ENCODE measurements at places on chromosomes 1 and 21.

- DNase-seq: no peak
These were observed 40.1 kb upstream of the ERG start for GRCh38 chr21:38538353-38538752.

- DNase-seq: no peak
These were observed 78.6 kb upstream of the TLR5 start for GRCh38 chr1:223221686-223222085.

GRCh38 chr1:35345439-35345981 lies 77.0 kb downstream of the ZMYM4 start:
- peak; percentile 83 for DNase-seq

- peak; percentile 52 for DNase-seq
These were observed 47.7 kb downstream of the ETS2 start for GRCh38 chr21:38853421-38853919.

DNA sequence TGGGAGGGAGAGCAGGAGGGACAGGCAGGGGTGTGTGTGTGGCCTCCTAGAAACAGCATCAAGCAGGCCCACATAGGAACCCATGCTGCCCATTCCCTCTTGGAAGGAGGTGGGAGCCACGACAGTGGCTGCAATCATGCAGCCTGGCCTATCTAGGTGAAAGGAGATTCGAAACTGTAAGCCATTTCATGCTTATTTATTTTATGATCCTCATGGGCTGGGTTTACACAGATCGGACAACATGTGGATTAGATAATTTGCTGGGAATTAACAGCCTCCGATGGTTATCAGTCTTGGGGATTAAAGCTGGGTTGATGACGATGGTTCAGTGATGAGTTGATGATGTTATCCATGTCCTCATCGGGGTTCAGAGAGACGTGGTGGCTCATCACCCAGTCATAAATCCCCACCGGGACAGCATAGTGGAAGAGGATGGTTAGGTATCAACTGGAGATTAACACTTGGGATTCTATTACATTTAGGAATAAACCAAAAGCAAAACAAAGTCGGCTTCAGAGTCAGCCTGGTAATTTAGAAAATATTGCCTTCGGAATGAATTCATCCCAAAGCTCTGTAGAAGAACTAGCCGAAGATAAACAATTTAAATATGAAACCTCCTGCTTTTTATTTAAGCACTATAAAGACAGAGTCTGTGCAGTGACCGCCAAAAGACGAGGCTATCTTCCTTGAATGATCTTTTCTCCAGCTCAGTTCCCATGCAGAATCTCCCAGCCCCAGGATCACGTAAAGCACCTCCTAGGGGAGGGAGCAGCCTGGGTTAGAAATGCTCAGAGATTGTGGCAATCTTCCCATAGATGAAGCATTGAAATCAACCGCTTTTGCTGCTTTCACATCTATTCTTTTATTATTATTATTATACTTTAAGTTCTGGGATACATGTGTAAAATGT lies 252.8 kb downstream of the FOXD2 start:
- DNase-seq: no peak

GRCh38 chr1:176049582-176049981 lies 157.5 kb downstream of the COP1 start:
- DNase-seq: no peak

DNA sequence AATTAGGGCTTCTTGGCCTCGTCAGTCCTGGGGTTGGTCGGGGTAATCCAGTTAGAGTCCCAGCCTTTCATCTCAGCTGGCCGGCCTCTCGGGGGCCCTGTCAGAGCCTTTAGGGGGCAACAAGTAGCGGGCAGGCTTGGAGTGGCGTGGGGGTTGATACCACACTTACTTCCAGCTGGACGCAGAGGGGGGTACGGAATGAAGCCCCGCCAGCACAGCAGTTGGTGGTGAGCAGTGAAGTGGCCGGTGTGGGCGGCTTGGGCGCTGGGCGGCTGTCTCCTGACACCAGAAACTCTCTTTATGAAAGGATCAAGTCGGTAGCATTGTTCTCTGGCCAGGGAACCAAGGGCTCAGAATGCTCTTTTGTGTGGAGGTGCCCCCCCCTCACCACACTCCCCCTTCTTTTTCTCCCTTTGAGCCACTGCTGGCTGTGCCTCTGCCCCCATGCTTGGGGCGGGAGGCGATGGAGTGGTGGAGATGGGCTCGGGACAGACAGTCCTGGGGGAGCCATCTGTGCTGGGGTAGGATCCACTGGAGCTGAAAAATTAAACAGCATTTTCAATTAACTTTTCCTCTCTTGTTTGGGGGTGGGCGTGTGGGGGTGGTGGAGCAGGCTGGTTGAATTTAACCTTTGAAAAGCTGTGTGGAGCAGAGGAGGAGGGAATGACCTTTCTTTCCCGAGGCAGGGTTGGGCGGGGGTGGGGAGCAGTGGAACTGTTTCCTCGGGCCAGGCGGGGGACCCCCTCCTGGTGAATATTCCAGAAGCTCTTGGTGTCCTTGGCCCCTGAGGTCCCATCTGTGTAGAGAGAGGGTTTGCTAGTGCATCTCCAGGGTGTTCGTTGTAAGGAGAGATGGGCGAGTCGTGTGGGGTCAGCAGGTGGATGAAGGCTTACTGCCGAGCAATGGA lies 102.7 kb downstream of the RNF220 start:
- no peak for DNase-seq

DNA sequence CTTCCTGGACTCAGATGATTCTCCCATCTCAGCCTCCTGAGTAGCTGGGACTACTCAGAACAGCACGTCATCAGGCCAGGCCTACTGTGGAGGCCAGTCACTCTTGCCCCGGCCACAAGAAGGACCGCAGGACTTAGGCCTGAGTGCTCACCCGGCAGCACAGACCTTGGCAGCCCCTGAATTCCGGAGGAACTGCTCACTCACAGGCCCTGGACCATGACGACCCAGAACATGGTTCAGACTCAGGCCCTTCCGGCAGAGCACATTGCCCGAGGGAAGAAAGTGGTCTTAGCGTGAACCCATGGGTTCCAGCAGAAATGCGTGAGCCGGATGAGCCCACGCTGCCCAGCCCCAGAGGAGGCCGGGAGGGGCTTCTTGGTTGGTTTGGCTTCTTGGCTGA lies 177.3 kb upstream of the TMEM51 start:
- no peak for DNase-seq

DNA sequence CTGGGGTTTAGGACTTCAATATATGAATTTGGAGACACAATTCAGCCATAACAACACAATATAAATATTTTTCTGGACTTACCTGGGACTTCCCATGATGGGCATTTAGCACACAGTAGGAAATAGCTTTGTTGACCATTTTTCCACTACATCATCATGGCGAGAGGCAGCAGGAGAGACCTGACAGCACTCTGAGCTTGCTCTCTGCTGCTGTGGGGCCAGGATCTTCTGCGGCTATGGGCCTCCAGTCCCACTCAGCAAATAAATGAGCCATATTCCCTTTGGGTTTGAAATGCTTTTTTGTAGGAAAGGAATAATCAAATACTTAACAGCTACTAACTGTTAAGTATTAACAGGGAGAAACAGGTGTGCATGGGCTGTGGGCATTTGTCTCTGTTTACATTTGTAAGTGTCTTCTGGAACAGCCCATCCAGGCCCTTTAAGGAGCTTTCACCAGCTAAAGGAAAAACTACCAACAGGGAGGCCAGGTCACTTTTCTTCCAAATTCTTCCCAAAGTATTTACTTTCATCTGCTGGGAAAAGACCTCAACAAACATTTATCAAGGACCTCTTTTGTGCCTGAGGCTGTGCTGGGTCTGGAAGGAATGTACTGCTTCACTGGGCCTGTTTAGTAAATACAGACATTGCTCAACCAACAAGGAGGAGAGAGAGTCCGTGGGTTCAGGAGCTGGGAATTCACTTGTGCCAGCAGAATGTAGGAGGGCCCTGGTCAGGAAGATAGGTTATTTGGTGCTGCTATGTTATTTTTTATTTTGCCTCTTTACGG lies 133.2 kb downstream of the LRIG2 start:
- DNase-seq: no peak

- DNase-seq: no peak
These were observed 12.5 kb upstream of the REN start for GRCh38 chr1:204178487-204179281.

DNA sequence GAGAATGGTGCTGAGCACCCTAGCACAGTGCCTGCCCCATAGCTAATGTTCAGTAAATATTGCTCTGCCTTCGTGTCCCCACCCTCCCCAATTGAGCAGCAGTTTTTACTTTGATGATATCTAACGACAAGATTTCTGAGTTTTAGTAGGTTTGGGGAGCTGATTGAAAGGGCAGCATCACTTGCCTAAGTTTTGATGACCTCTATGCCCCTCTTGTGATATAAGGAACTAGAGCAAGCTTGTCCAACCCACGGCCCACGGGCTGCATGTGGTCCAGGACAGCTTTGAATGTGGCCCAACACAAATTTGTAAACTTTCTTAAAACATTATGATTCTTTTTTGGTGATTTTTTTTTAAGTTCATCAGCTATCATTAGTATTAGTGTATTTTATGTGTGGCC lies 1.6 kb downstream of the CNIH4 start:
- no peak for DNase-seq

DNA sequence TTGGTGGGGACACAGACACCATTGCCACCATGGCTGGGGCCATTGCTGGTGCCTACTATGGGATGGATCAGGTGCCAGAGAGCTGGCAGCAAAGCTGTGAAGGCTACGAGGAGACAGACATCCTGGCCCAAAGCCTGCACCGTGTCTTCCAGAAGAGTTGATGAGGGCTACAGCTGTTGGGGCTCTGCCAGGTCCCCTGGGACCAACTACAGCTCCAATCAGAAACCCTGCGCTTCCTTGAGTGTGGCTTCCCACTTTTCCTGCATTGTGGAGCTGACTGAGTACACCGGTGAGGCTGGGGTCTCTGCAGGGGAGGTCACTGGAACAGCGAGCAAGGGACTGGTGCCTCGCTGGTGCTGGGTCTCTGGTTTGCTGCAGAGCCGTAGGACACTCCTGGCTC lies 4.5 kb downstream of the ADPRS start:
- no peak for DNase-seq

- no peak for DNase-seq
These were observed 510.5 kb downstream of the PLPP3 start for GRCh38 chr1:56068908-56069307.

GRCh38 chr1:114299331-114299975 lies 145.8 kb upstream of the SYT6 start:
- no peak for DNase-seq

DNA sequence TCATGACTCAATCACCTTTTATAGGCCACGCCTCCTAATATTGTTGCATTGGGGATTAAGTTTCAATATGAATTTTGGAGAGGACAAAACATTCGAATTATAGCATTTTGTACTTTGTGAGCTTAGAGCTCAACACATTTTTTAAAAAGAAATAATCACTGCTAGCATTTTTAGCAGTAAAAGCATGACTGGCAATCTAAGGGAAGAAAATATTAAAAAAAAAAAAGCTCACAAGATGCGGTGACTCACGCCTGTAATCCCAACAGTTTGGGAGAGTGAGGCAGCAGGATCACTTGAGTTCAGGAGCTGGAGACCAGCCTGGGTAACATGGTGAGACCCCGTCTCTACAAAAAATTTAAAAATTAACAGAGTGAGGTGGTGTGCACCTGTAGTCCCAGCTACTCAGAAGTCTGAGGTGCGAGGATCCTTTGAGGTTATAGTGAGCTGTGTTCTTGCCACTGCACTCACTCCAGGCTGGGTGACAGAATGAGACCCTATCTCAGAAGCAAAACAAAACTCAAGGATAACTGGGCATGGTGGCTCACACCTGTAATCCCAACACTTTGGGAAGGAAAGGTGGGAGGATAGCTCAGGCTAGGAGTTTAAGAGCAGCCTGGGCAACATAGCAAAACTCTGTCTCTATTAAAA lies 28.8 kb upstream of the DIPK1A start:
- DNase-seq: no peak

- no peak for DNase-seq
These were observed 111.2 kb upstream of the JUN start for GRCh38 chr1:58895082-58895481.

DNA sequence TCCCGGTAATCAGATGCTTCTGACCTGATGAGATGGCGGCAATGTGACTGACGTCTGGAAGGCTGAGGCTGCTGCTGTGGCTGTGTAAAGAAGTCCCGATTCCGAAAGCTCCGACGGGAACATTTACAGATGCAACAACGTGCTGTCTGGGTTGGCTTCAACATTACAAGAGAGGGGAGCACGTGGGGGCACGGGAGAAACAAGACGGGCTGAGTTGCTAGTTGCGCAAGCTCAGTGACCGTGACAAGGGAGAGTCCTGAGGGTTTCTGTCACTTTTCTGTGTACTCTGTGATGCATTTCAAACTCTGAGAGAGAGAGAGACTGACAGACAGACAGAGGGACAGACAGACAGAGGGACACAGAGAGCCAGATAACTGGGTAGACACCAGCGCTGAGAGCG lies 25.6 kb upstream of the LRRC47 start:
- DNase-seq: no peak

Measured in upper lobe of left lung (tissue), 6 donors.